Heart left ventricle (tissue), 16 donors: ENCODE measurements at places on chromosomes 1 and 21. TPM values are rescaled to one million over a fixed set of nuclear protein-coding genes. Genes with fewer than 3 reads are reported as not detected.

DNA sequence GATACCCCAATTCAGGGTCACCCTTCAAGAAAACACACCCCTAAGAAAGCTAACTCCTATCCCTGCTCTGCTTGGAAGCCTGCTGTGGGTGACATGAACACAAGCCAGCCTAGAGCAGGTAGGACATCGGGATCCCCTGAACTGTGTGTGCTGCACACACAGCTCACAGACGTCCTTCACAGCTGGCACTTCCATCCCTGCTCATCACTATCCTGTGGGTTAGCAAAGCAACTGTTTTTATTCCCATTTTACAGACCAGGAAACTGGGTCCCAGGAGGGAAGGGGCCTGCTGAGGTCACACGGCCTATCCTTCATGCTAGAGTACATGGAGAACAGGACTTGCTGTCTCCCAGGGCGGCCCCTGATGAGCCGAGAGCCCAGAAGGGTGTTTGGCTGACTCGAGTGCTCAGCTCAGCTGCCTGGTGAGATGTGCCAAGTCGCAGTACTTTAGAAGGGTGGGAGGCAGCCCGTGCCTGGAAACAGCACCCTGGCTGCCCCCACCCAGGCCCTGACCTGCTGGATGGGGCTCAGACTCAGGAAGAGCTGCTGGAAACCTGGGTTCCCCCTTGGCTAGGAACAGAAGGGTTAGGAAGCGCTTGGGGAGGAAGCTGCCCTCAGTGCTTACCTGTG, 28.3 kb upstream of the BTG2 start:
- no peak for DNase-seq

DNA sequence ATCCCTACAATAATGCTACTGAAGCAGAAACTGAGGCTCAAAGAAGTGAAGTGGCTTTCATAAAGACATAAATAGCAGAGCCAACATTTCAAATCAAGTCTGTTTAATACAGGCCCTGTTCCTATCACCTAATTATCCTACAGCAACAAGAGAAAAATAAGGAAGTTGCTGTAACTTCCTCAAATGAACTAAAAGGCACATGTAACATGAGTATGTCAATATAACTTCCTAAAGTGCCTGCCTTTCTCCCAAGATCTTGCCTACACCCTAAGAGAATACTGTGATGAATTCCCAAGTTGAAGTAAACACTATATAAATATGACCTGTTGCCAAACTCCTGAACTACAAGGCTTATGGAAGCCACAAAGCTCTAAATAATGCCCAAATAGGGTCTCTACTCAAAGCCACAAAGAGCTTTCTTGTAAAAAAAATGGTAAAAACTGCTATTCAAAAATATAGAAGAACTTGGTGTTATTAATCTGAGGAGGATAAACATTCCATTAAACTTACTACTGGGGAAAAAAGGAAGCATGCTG, 8.6 kb downstream of the BEND5 start:
- DNase-seq = no peak

C4BPA gene
- not detected for total RNA-seq

GRCh38 chr1:18794561-18794960, 64.9 kb downstream of the TAS1R2 start:
- no peak for DNase-seq

TAL1 gene
- total RNA-seq = 3.6 TPM

TBX19 gene
- 0.31 TPM for total RNA-seq

DNA sequence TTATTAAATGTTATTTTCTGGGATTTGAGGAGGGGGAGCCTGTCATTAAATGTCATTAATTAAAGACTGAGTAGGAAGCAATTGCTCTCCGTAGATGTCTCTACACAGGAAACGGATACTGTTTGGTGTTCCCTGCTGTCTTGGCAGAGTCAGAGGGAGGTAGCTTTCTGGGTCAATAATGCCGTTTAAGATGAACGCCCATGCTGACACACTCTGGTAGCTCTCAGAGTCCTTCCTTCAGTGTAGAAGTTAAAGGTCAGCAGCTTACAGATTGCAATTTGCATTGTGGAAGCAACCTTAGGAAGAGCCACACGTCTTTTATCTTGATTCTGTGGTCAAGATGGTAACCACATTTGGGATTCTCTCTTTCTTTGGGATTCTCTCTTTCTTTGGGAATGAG, 257.5 kb downstream of the KIF26B start:
- DNase-seq = no peak
